ENCODE measurements at places on chromosomes 2 and 18.
A peak's percentile ranks its signal among the peaks of the same experiment; 100 is the strongest.

DNA sequence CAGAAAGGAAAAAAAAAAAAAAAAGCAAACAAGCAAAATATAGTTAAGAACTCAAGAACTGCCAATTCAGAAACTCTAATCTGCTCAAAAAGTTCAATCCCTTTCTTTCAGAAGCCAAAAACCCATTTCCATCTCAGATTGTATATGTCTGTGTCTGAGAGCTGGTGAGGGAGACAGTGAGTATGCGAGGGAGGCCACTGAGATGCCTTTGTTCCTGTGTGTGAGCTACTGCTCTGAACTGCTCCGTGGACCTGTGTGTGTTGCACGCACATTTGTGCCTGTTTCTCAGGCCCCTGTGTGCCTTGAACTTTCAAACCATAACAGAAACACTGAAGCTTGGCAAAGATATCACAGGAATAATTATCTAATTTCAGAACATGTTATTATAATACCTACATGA, 2.5 kb upstream of the PKDCC start:
- no peak for DNase-seq

DNA sequence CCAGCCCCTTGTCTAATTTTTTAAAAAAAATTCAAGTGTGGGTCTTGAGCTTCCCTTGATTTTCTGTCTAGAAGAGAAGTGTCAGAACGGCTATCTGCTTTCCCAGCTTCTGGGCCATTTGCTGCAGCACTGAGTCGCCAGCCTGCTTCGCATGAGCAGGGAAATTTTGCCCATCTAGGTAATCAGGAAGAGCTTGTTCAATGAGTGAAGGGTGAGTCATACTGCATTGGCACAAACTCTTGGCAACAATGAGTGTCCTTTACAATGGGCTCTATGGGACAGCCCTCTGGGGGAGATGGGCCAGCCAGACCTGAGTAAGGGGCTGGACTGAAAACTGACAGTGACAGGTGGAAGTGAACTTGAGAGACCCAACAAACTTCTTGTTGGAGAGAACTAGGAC, 2.4 kb upstream of the RNF144A start:
- DNase-seq: no peak

- no peak for DNase-seq
These were observed 174.2 kb downstream of the MIB1 start for GRCh38 chr18:21914739-21915319.

- peak; percentile 35 for DNase-seq
These were observed 27.6 kb downstream of the CELF4 start for GRCh38 chr18:37537868-37538525.

DNA sequence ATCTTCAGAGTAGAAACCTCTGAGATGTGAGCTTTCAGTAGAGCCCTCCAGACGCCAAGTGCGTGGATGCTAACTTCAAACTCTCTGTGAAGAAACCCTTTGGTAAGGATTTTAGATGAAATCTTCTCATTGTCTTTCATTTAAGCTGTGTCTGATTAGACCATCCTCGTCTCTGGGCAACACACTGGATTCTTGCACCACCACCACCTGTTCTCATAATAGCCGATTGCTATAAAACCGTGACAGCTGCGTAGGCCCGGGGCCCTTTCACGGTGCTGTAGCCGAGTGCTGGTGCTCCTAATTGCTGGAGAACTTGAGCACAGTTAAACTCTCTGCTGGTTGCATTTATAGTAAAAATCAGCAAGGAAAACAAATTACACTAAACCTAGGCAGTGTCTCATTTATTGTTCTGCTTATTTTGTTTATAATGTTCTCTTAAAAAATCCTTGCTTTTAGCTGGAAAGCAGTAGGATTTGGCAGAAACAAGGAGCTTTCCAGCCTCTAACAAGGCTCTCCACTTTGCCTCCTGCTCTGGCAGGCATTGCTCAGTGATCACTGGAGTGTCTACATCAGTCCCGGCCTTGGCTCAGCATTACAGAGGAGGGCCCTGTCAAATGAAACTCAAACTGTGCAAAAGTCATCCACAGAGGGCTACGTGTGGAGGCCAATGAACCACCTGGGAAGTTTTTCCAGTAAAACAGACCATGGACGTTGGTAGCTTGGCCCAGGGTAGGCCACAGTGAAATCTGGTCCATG, 40.9 kb upstream of the MBP start:
- DNase-seq: no peak

- no peak for DNase-seq
These were observed 28.9 kb downstream of the ADI1 start for GRCh38 chr2:3490191-3491170.

DNA sequence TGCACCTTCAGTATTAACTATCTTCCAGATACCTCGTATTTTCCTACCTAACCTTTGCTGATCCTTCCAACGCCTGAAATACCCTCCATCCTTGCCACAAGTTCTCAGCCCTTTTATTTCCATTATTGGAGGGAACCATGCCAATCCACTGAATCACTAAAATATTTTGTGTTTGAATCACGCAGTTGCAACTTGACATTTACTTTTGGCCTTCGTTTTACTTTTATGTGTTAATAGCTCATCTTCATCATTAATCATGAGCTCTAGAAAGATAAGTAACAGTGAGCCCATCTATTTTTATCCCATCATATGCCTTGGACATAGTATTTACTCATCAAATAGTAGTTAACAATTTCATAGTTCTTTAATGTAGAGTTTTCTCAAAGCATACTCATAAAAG, 463.2 kb downstream of the THSD7B start:
- no peak for DNase-seq

All from activated CD8-positive, alpha-beta memory T cell treated with anti-CD3 and anti-CD28 coated beads for 48 hours (primary cell).